Daoy (cell line): ENCODE measurements at places on chromosomes 4 and X.

DNA sequence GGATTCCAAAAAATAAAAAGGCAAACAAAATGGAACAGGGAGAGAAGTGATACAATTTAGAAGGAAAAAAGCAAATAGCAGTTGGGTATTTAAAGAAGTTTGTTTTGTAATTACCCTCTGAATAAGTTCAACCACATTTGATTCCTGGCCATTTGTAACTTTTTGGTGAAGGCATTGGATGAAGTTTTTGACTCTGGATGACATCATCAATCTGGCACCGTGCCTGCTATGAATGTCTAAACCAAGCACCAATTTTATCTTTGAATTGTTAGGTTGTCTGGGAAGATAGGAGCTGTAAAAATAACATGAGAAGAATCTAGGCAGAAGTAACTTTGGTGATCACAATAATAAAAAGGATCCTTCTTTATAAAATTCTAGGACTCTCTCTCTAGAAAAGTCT is 29.5 kb downstream of the TMPRSS11A start:
- no peak for DNase-seq

GRCh38 chr4:183344523-183345255 is 22.5 kb upstream of the CLDN24 start:
- no peak for DNase-seq

DNA sequence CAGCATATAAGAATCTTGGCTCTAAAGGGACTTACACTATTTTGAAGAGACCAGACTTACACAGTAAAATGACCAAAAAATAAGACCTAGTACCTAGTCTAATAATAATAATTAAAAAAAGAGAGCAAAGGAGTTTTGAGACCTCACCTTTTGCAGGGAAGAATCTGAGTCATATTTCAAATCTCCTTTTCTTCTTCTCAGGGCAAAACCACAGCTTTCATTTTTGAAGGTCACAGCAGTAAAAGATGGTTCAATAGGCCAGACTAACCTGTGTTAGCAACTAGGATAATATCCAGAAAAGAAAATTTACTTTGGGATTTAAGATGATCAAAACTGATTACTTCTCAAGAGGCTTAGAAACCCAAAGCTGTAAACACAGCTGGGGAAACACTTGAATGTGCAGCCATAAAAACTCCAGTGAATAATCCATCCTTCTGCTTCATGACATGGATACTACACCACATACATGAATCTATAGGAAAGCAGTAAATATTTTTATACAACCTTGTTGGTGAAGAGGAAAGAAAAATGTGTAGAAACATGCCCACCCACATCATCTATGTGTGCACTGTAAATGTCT is 25.9 kb upstream of the LNX1 start:
- no peak for DNase-seq

DNA sequence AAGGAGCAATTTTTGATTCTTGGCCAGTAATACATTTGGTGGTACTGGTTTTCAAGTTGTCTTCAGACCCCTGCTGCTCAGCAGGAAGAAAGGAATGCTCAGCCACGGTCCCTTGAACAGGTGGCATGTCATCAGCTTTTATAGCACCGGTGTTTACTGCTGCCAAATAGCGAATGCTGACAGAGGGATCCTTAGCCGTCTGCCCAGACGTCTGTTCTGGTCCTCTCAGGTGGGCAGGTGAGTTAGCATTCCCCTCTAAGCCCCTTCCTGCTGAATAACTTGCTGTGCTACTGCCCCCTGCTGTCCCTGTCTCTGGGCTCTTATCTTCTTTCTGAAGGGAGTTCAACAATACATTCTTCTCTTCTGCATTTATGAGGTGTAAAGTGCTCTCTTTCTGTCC is 28.4 kb downstream of the BOD1L1 start:
- DNase-seq, result no peak

DNA sequence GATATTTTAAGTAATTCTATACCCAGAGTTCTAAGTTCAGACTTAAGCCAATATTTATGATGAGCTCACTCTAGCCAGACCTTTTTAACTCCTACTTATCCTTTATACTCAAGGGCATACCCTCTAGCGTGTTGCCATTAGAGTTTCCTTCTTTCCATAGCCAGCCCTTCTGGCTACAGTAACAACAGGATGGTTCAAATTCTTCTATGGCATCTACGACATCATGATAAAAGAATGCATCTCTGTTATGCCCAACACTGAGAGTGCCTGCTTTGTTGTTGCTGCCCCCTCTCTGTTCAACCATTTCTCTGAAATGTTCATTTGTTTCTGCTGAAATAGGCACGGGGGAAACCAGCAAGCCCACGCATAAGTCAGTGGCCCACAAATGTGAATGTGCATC is 104.5 kb downstream of the UBE2NL start:
- no peak for DNase-seq

DNA sequence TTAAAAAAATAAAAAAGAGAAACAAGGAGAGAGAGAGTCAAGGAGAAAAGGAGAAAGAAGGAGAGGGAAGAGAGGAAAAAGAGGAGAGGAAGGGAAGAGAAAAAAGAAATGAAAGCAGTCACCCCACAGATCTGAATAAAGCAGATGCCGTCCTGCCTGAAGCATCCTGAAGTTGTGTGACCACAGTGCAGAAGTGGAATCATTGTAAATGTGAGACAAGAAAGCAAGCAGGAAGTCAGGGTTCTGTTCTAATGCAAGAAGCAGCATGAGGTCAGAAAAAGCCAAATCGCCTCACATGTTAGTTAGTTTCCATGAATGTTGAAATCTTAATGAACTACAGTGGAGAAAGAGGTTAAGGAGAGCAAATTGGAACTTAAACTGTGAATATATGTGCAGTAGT is 692.5 kb downstream of the CENPC start:
- DNase-seq, result no peak

DNA sequence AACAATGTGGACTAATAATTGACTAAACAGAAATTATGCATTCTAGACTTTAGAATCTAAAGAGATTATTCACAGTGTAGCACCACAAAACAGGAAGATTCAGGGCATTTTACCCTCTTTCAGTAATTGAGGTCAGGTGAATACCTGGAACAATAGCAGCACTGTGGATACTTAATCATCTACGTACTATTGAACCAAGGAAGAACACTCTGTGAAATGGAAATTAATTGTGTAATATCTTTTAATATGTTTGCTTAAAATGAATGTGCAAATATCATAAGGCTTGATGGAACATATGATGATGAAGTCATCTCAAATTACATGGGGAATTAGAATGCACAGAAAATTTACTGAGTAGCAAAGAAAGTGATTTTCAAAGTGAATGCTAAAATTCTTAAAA is 68.5 kb upstream of the MAP9 start:
- no peak for DNase-seq

DNA sequence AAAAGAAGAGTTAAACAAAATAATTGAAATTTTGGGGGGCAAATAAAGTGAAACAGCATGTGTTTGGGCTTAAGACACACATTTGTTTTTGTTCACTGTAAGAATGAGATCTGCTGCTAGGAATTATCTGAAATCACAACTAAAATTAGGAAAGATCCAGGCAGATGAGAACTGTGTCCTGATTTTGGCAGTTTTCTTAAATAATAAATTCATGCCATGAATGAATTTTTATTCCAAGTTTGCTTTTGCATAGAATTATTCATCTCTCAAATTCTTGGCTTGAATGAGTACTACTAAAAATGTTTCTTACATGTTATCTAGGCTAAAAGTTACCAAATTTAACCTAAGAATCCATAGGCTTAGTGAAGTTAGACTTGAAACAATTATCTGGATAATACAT is 321.7 kb downstream of the ANK2 start:
- DNase-seq, result no peak

DNA sequence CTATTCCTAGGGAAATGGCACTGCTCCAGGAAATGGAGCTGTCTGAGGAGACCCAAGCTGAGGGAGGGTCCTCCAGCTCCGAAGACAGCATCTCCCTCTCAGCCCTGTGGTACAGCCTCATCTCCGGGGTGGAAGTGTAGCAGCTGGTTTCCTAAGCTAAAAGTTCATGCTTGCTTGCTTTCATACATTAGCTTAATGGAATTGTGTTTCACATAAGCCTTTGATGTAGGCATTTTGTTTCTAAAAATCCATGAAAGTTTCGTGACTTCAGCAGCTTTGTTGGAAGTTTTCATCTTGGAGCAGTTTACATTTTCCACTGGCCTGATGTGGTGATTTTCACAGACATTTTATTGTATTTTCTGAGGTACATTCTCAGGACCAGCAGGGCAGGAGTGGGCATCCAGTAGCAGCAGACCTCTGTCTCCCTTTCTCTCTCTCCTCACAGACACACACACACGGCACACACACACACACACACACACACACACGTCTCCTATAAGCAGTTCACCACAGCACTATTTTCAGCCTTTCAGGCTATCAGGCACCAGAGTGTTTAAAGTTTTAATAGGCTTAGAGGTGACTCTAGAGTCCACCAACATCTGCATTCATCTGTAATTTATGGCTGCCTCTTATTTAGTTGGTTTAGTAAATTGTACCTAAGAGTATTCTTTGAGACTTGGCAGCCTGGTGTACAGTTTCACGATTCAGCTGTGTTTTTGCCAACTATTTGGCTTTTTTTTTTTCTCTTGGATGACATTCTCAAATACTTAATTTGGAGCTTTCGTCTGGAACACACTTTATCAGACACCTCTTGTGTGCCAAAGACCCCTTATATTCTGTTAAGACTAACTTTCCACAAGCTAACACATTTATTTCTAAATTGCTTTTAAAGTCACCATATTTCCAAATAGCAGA is 225.8 kb upstream of the SFRP2 start:
- DNase-seq, result no peak

GRCh38 chr4:168449719-168450452 is 30.4 kb downstream of the DDX60L start:
- DNase-seq, result peak; percentile 34

DNA sequence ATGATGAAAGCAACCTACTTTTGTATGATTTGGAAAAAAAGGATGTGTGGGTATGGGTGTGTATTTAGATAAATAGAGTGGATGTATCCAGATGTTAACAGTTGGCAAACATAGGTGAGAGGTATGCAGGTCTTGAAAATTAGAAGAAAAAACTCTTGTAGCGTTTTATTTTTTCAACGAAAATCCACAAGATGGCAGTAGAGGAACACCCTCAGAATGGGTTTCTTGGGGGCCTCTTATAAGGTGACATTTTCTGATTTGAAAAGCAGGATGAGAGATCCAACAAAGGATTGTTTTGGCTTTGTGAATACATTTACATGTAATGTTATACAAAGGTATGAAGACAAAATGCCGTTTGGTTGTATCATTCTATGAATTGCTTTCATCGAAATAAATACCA is 68.3 kb downstream of the FMR1NB start:
- peak; percentile 1 for DNase-seq

GRCh38 chrX:154477891-154478477 is 1.1 kb downstream of the LAGE3 start:
- DNase-seq, result no peak

GRCh38 chrX:6071731-6072130 is 156.9 kb downstream of the NLGN4X start:
- no peak for DNase-seq

GRCh38 chr4:159577241-159577640 is 474.4 kb downstream of the RAPGEF2 start:
- DNase-seq, result no peak

GRCh38 chrX:16458208-16458607 is 191.8 kb upstream of the S100G start:
- DNase-seq, result no peak

GRCh38 chr4:164768516-164768915 is 14.6 kb downstream of the SMIM31 start:
- DNase-seq, result no peak

GRCh38 chr4:105276361-105277104 is 129.9 kb downstream of the TET2 start:
- DNase-seq, result no peak

GRCh38 chrX:128650326-128650725 is 598.1 kb upstream of the ACTRT1 start:
- DNase-seq, result no peak

DNA sequence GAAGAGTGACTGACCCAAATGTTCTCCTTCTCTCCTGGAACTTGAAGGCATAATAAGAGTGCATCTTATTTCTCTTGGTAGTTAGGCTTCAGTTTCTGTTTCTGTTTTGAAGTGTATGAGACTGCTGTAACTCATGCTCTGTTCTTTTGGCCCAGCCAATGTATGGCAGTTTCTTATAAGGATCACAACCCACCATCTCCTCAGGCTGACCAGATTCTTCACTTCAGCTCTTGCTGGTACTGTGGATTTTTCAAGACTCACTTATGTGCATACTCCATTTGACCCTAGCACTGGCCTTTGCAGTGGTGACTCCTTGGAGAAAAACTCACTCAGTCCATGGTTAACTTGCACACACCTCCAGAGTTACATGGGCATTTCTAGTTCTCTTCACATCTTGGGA is 9.6 kb upstream of the YTHDC1 start:
- no peak for DNase-seq

GRCh38 chr4:146142768-146143167 is 32.8 kb upstream of the LSM6 start:
- no peak for DNase-seq

DNA sequence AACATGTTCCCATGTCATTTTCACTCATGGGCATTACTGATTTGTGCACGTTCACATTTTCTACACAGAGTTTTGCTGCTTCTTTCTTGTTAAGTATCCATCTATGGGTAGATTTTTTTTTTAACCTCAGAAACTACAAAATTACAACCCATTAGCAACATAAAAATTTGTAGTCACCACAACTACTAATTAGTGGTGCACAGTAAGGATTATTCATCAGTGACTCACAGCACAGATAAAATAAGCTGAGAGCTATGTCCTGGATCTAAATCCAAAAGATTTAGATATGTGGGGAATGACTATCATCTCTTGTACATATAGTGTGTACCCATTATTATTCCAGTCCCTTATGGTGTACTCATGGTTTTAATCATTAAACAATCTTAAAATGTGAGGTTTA is 19.7 kb upstream of the AMELX start:
- DNase-seq, result peak; percentile 16

- no peak for DNase-seq
Measured at GRCh38 chr4:142539796-142540482, 306.2 kb downstream of the INPP4B start.

GRCh38 chrX:22538580-22538979 is 265.9 kb downstream of the CBLL2 start:
- peak; percentile 19 for DNase-seq

- DNase-seq, result peak; percentile 23
Measured at GRCh38 chr4:26806331-26806730, 54.3 kb upstream of the STIM2 start.

DNA sequence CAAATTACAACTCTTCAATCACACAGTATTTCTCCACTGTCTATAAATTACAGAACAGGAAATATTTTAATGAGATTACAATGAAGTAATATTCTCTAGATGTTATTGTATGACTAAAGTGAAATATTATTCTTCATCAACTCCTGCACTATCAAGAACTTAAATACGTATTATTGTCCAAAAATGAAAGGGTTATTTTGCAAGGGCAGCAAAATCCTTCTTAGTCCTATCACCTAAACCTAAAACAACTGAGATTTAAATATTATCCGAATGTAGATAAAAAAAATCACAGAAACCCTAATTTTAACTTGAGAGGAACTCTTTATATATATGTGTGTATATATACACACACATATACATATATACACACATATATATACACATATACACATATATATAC is 4.9 kb downstream of the UBA6 start:
- DNase-seq, result no peak
